ENCODE measurements at places on chromosomes 13 and 19.

GRCh38 chr19:2035590-2035991 lies 15.5 kb downstream of the MKNK2 start:
- DNase-seq = no peak

- DNase-seq = no peak
Measured at GRCh38 chr19:13460045-13460444, 46.2 kb downstream of the CACNA1A start.

- peak; percentile 20 for DNase-seq
Measured at GRCh38 chr13:113448885-113449692, 4.2 kb downstream of the ADPRHL1 start.

DNA sequence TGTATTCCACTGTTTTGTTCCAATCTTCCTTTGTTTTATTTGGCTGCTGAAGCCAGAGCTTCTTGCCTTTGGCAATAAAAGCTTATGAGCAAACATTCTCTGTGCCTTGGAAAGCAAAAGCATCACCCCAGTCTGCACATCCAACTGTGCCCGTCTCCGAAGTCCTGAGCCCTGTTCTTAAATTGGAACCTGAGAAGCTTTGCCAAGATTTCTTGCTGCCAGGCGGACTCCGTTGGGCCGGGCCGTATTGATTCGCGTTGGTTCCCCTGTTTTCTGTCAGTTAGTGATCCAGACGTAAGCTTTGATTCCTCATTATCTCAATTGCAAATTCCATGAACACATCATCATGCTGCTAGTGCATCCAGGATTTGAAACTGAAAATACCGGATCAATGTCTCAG lies 793.0 kb downstream of the OLFM4 start:
- DNase-seq = no peak

DNA sequence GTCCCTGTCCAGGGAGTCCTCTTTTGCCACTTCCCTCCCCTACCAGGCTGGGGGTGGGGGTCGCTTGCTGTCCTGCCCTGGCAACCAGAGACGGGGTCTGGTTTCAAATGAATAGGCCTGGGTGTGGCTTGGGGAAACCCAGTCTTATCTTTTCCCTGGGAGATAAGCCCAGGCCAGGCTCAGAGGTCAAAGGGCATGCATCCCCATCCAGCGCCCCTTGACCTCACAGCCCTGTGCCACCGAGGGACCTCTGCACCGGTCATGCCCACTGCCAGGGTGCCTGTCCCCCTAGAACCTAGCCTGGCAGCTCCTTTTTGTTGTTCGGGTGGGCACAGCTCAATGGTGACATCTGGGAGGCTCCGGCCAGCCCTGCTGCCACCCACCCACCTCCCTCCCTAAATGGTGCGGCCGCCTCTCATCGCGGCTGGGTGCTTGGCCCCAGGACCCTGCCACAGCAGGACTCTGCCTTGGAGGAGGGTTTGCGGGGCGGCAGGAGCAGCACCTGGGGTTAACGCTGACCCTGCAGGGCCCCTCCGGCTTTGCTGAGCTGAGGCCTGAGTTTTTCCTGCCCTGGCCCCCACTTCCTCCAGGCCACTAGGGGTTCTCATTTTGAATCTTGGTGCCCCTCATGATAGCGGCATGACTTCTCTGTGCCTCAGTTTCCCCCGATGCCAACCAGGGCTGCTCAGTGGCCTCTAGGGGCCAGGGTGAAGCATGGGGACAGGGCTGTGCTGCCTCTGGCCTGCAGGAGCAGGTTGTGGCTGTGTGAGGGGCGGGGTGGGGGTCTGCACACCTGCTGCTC lies 2.9 kb upstream of the CERS1 start:
- DNase-seq = no peak

DNA sequence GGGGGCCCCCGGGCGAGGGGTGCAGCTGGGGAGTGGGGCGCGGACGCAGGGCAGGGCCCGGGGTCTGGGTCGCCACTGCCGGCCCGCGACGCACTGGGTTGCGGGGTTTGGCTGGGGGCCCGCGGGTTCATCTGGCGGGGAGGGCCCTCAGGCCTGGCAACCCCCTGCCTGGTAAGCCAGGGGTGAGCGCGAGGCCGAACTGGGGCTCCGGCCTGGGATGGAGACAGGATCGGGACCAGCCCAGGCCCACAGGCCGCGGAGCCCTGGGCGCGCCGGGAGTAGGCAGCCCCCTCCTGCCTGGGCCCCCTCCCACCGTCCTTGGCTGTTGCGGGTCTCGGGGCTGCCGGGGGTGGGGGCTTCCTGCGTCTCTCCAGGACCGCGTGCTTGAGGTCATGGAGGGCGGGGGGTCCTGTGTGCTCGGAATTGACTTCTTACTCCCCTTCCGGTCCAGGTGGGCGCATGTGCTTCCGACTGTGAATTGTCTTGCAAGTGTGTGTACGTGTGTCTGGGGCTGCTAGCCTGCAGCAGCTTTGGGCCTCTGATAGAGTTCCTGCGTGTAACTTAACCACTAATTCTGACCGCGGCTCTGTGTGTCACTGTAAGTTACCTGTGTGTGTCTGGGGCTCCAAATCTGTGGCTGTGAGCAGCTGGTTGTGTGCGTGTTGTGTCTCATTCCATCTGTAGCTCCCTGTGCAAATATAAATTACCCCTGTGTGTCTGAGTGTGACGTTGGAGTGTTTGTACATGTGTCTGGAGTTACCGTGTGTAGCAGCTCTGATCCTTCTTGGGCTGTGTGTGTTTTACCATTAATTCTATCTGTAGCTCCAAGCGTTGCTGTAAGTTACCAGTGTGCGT lies 751 bp downstream of the GRAMD1A start:
- peak; percentile 57 for DNase-seq

DNA sequence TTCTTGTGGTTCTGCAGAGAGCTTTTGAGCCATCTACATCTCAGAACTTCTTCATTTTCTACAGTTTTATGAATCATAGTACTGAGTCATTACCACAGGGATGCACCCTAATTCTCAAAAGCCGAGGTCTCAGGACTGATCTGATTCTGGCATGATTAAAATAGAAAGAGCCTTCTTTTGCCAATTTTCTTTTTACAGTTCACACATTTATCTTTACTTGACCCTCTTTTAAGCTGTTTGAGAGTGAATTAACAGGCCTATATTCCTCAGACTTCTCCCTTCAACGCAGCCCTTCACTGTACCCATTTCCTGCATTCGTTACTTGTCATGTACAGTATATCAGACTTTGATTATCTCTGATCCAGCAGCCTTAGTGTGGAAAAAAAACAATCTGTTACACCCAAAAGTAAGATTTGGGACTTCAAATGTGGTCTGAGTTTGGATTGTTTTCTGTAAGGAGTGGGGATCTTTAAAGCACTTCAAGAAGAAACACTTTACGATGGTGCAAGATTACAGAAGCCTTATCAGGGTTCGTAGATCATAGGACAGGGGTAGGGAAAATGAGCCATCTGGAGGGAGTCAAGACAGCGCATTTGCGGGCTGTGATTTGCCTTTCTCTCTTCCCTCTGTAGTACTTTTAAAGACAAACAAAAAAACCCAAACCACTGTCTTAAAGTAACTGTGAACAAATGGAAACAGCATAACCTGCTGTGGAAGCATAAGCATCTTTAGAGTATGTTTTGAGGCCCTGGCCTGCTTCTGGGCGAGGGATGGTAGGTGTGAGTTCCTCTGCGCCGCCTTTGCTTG lies 15.3 kb upstream of the GPR183 start:
- peak; percentile 65 for DNase-seq

- DNase-seq = no peak
Measured at GRCh38 chr19:48533770-48534169, 18.2 kb upstream of the SULT2B1 start.

GRCh38 chr13:101917833-101918661 lies 465.6 kb downstream of the ITGBL1 start:
- no peak for DNase-seq

- DNase-seq = peak; percentile 55
Measured at GRCh38 chr19:21694171-21694906, 73.0 kb downstream of the ZNF100 start.

DNA sequence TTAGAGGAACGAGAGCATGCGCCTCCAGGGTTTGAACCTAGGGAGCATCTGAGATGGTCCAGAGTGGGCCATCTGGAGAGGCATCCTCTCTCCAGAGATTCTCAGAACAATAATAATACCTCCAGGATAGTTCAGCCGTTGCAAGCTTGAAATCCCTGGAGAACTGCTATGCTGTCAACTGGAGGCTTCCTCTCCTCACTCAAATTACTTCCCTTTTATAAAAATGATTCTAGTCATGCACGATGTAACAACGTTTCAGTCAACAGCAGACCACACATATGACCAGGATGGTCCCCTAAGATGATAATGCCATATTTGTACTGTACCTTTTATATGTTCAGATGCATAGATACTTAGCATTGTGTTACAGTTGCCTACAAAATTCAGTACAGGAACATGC lies 108.7 kb downstream of the SHISA2 start:
- no peak for DNase-seq

- peak; percentile 54 for DNase-seq
Measured at GRCh38 chr19:49469828-49470614, 4.0 kb upstream of the FLT3LG start.

GRCh38 chr13:31725841-31726240 lies 13.5 kb upstream of the RXFP2 start:
- DNase-seq = no peak

DNA sequence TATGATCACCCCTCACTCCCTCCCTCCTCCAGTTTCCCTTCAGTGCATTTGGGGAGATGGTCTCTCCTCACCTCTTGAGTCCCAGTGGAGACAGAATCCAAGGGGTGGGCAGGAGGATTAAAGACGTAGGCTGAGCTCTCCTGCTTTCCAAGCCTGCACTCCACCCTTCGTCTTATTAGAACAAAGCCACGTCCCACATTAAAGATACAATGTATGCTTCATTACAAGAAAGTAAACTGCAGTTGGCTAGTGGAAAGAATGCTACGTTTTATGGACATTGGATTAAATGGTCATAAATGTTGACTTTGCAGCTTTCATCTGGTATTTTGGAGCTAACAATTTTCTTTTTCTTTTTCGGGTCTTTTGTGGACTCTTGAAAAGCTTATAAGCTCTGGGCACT lies 1.5 kb upstream of the KLK11 start:
- DNase-seq = no peak

GRCh38 chr19:30252214-30252613 lies 120.0 kb upstream of the ZNF536 start:
- DNase-seq = no peak

- DNase-seq = no peak
Measured at GRCh38 chr13:102638741-102639140, 42.0 kb downstream of the TPP2 start.
